ENCODE measurements at places on chromosomes 7 and 10.
A peak's percentile ranks its signal among the peaks of the same experiment; 100 is the strongest.

GRCh38 chr7:36278620-36279172 lies 111.0 kb upstream of the ANLN start:
- DNase-seq, result peak; percentile 14

DNA sequence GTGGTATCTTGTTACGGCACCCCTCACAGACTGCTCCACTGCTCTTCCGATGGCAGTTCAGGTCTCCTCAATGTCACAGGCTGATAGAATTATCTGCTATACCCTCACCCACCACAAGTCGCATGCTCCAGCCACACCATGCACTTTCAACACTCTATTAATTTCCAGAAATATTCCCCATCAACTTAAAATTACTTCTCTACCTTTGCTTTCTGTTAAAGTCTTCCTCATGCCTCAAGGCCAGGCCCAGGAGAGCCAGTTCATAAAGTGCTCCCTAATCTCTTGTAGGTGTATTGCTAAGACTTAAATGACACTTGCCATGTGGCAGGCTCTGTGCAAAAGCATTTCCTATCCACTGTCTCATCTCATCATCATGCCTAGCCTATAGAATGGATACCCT lies 105.9 kb upstream of the ARID5B start:
- DNase-seq, result no peak

DNA sequence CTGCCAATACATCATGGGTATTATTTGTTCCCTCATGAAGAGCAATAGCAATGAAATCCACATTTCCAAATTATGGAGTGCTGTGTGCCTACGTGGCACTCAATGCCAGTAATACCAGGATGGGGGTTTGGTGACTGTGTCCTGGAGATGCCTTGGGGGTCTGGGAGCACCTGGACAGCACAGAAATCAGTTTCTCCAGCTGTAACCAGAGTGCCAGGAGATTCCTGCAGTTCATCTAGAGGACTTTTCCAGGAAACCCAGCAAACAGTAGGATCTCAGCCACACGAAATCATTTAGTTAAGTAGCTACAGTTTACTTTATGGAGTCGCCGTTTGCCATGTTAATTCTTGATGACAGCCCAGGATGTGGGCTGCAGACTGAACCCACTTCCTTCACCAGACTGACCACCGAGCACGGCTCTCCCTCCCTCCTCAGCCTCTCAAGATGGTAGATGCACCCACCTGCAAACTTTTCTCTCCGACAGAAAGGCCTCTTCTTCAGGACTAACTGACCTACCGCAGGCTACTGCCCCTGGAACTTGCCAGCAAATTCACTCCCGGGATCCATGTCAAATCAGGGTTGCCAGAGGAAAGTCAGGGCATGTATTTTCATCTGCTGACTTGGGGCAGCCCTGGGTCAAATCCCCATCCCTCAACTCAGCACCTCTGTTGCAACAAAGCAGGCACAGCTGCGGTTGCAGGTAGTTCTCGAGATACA lies 30.3 kb downstream of the MKI67 start:
- no peak for DNase-seq

GRCh38 chr10:46230615-46231014 lies 56.2 kb upstream of the ANTXRL start:
- DNase-seq, result no peak

DNA sequence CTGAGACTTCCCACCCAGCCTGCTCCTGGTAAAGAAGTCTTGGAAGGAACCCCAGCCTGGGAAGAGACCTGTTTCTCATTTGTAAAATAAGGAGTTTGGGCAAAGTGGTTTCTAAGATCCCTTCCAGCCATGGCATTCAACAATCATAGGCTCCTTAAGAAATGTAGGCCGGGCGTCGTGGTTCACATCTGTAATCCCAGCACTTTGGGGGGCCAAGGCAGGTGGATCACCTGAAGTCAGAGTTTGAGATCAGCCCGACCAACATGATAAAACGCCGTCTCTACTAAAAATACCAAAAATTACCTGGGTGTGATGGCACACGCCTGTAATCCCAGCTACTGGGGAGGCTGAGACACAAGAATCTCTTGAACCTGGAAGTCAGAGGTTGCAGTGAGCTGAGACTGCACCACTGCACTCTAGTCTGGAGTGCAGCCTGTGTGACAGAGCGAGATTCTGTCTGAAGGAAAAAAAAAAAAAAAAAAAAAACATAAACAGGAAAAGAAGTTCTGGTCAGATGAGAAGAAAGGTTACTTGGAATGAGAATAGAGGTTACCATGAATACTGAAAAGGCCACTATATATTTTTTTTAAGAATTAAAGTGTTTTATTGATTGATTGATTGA lies 15.9 kb downstream of the DLG5 start:
- no peak for DNase-seq

DNA sequence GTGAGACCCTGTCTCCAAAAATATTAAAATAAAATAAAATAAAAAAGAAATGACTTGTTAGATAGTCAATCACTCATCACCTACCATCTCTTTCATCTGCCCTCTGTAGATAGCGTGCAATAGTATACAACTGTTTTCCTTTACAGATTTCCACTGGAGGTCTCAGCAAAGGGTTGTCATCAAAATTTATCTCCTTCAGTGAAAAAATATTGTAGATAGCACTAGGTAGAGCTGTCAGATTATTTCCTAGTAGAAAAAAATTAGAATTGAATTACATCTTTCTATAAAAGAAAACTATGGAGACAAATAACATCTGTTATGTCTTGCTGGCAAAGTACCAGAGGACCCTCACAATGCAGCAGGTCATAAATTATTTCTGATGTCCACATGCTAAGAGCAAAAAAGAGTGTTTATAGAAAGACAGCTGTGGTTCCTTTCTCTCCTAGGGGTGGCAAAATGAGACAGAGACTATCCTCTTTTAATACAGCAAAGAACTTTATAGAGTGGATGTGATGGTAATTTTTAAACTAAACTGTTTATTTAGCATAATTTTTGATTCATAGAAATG lies 16.3 kb upstream of the CYP51A1 start:
- no peak for DNase-seq

GRCh38 chr10:69639291-69640195 lies 9.5 kb downstream of the FAM241B start:
- DNase-seq, result peak; percentile 40

- DNase-seq, result no peak
These were observed 98.1 kb downstream of the LRRC4 start for GRCh38 chr7:127933146-127933545.

DNA sequence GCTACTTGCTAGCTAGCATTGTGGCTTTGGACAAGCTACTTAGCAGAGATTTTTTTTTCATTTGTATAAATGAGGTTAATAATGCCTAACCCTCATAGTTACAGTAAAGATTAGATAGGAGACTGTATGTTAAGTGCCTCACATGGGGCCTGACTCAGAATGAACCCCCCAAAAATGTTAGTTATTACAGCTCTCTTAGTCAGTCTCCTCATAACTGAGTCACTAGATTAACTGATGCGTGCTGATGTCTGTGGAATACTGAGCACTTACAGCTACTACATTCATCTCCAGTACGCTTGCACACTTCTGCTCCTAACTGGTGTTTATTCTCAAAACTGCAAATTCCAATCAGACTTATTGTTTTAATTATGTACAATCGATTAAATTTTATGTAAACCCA lies 315.3 kb downstream of the SNX13 start:
- peak; percentile 61 for DNase-seq

DNA sequence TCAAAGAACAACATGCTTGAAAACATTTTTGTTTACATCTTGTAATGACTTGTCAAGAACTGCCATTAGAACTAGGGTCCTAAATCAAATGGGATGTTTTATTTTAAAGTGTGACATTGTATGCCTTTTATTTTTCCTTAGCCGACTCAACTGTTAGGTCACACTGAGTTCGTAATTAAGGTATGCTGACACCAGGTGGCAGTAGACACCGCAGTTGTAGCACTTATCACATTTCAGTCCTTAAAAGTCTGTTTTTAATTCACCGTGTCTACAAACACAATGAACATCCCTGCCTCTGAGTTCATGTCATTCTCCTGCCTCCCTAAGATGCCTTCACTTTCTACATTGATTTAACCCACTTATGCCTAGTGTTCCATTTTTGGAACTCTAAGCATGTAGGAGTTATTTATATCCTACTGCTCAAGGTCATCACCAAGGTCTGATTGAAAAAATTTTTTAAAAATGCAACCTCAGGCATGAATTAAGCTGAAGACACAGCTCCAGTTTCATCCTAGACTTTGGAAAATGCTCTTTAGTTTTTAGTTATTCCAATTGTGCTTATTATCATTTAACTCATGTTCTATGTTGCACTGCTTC lies 186.1 kb downstream of the BMPER start:
- DNase-seq, result peak; percentile 57

DNA sequence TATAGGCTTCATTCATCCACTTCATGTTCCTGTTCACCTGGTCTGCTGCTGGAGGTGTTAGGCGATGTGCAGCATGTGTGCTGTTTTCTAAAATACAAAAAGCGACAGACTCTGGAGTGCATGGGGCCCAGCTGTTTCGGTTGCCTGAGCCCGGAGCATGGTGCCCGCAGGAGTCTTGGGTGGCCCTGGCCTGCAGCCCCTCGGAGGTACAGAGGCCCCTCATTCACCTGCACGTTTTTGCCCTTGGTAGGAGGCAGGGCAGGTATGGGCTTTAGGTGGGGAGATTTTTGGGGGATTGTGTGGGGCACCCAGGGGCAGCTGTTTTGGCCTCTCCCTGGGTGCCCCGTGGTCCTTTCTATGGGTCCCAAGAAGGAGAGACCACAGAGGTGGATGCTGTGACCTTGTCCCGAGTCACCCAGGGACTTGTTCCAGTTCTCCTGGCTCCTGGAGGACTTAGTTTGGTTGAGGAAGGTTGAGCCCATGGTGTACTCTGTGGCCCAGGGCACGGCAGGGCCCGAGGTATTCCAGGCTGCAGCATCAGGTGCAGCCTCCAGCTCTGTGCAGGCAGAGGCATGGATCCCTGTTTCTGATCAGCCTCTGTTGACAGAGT lies 130.7 kb downstream of the TRRAP start:
- no peak for DNase-seq

GRCh38 chr10:25692761-25693160 lies 241.3 kb upstream of the MYO3A start:
- no peak for DNase-seq

- DNase-seq, result no peak
These were observed 54.9 kb downstream of the FAM171A1 start for GRCh38 chr10:15316145-15316544.

DNA sequence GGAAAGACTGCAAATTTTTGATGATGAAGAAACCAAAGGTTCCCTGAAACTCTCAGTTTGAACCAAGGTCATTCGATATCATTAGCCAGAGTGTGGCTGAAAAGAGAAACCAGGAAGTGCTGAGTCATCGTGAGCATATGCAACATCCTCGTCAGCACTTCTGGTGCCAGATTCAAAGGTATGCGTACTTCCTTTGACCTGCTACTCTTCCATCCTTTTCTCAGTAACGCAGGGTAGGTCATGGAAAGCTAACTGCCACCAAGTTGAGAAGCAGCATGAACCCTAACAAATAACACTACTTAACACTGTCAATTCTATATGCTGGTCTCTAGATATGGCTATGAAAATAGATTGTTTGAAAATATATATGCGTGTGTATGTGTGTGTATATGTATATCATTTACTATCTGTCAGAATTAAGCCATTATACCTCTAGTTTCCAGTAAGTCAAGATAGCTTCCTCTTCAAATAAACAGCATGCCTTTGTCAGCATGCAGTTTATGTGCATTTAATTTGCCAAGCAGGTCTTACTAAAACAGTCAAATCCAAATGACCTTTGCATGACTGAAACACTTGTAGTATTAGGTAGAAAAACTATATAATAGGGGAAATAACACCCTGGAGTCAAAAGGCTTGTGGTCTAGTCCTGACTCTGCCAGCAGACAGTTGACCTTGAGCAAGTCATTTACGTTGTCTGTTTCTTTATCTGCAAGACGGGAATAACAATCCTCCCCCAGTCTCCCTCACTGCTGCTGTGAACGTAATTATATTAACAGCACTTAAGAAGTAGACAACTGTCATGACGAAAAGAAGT lies 26.4 kb downstream of the CDK6 start:
- DNase-seq, result peak; percentile 91

- DNase-seq, result no peak
These were observed 157.3 kb downstream of the LRRC4 start for GRCh38 chr7:127873715-127874636.

DNA sequence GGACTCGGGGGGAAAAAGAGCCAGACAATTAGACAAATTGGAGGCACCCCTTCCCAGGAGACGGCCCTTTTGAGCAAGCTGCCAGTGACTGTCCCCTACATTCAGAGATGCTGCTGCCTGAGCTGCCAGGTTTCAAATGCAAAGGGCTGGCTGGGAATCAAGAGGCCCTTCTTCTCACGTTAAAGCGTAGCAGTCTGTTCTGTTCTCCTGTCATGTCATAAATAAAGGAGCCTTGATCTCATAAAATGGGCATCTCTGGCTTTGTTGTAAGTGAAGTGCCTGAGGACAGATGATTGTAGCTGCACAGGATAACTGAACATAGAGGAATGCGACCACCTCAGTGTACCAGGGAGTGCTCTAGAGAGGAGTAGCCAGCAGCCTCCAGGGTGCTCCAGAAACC lies 917.9 kb downstream of the GRID1 start:
- no peak for DNase-seq

- DNase-seq, result peak; percentile 19
These were observed 187.0 kb upstream of the SLC26A5 start for GRCh38 chr7:103632972-103633371.

GRCh38 chr7:1224086-1224716 lies 8.5 kb upstream of the UNCX start:
- DNase-seq, result no peak

GRCh38 chr7:92634205-92634604 lies 44.0 kb upstream of the FAM133B start:
- DNase-seq, result no peak

DNA sequence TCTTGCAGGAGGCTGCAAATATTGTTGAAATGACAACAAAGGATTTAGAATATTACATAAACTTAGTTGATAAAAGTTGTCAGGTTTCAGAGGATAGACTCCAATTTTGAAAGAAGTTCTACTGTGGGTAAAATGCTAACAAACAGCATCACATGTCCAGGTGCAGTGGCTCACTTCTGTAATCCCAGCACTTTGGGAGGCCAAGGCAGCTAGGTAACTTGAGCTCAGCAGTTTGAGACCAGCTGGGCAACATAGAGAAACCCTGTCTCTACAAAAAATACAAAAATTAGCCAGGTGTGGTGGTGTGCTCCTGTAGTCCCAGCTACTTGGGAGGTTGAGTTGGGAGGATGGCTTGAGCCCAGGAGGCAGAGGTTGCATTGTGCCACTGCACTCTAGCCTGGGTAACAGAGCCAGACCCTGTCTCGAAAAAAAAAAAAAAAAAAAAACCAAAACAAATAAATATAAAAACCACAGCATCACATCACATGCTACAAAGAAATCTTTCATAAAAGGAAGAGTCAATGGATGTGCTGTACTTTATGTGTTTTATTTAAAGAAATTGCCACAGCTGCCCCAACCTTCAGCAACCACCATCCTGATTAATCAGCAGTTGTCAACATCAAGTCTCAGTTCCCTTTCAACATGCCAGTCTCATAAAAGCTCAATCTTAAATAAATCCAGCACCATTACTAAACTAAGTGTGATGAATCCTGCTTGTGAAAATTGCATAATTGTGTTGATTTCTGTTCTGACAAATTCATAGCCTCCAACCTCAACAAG lies 83.2 kb upstream of the MBL2 start:
- DNase-seq, result no peak

All from fibroblast of gingiva (primary cell).